Caudate nucleus (tissue), 63 donors: ENCODE measurements at places on chromosomes 2 and 18.

DNA sequence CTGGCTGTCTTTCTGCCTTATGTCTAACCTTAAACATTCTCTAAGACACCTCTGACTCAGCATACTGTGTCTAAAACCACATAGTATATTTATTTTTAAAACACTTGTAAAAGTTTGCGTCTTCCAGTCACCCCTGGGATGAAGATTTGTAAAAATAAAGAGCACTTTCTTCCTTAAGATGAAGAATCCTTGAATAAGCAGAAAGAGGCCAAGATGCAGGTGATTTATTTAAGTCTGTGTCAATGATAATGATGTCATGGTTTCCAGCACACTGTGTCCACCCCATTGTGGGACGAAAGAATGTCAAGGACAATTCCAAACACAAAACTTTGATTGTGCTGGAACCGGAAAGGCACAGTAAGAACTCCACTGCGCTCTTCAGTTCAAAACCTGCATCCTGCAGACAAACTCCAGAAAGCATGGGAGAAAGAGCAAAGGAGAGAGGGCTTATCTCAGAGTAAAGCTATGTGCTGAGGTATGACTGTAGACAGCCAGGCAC is 92.9 kb downstream of the ZEB2 start:
- DNase-seq: no peak

GRCh38 chr2:214674278-214674677 is 135.2 kb downstream of the BARD1 start:
- no peak for DNase-seq

DNA sequence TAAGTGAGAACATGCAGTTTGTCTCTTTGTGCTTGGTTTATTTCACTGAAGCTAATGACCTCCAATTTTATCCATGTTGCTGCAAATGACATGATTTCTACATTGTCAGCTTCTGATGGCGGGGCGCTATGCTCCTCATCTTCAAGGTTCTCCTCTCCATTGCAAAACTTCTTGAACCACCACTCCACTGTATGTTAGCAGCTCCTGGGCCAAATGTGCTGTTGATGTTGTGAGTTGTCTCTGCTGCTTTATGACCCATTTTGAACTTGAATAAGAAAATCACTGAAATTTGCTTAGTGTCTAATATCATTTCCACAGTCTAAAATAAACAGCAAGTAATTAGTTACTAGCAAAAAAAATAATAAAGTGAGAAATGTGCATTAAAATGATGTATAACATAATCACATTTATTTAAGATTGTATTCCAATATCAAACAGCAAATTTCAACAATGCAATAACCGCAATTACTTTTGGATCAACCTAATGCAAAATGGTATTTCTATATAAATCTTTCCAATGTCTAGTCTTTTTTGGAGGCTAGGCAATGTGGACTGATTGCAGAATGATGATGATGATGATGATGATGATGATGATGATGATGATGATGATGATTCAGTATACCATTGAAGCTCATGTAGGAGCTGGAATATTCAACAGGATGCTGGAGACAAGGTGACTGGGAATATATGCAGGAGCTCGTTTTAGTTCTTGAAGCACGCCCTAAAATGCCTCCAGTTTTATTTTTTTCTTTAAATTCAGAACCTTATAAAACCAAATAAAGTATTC is 304.9 kb upstream of the KYNU start:
- DNase-seq: no peak

DNA sequence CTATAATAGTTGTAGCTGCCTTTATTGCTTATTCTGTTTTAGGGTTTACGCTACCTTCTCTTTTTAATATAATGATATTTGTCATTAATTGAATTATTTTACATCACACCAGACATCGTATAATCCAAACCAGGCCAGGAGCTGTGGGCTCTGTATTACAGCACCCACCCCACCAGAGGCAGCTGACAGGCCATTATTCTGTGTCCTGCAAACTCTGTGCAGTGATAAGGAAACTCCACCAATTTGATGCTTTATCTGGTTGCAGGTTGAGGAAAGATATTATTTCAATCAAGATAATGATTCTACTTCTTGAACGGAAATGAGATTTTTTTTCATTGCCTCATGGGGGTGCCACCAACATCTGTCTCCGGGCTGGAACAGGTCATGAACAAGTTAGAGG is 227.3 kb downstream of the ZBTB7C start:
- no peak for DNase-seq
